Epithelial cell of prostate (primary cell): ENCODE measurements at places on chromosomes 1 and 21.

DNA sequence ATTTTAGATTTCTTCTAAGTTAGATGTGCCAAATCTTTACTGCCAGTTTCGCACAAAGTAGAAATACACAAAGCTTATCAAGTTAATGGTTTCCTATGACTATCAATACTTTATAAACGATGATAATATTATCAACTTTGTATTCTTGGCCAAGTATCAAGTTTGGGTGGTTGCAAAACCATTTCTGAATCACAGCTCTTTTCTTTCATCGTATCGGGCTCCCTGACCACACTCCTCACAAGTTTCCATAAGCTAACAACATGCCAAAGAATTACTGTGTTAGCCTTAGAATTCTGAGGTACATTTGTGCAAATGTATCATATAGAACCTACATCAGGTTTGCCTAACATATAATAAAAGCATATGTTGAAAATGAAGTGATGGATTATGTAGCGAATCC is 311.0 kb downstream of the KCTD3 start:
- DNase-seq = no peak

DNA sequence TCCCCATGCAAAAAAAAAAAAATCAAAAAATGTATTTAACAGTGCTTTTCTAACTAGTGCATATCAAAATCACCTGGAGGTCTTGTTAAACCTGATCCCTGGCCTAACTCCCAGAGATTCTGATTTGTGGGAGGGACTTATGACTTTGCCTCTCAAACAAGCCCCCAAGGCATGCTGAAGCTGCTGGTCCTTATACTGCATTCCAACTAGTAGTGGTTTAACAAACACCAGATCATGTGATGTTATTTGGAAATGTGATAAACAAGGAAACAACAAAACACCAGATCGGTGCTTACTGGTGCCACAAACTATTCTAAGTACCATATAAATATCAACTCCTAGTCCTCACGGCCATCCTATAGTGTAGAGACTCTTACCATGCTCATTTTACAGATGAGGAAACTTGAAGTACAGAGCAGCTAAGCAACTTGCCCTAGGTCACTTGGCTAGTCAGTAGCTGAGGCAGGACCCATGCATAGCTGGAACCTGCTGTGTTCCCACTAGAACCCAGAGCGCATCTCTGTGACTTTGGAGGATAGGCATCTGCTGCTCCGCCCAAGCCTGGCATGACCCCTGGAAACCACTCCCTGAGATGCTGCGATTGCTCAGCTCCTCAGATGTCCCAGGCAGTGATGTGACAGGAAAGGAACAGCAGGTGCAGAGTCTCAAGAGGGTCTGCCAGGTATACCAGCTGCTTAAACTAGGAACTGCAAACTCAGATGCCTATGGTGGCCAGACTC is 38.1 kb downstream of the SOX13 start:
- DNase-seq = no peak

GRCh38 chr1:26031611-26032220 is 10.1 kb downstream of the EXTL1 start:
- no peak for DNase-seq

DNA sequence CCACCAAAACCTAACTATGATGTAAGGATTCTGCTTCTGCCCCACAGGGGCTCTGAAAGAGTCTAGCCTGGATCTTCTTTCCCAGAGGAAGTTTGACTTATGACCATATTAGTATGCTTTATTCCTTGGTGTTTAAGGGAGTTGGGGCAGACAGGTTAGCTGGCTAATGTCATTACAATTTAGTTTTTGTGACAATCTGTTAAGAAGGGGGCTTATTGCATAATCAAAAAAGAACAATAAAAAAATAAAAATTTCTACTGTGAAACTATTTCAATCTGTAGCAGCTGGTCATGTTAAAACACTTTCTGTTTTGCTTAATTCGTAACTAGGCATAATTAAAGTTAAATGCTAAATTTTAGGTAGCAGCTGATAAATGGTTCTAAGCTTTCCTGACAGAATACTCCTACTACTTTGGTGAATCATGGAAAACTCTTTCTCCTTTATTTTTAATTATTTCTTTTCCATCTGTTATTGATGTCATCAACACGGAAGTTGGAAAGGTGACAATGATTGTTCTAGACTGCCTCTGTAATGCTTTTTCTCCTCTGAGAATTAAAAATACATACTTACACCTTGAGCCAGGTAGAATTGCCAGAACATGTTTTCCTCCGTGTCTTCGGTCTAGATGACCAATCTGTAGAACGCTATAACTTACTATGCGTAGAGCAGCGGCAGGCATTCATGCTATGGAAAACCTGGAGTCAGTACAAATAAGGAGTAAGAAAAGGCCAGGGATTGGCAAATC is 18.6 kb downstream of the DYRK3 start:
- DNase-seq = no peak

DNA sequence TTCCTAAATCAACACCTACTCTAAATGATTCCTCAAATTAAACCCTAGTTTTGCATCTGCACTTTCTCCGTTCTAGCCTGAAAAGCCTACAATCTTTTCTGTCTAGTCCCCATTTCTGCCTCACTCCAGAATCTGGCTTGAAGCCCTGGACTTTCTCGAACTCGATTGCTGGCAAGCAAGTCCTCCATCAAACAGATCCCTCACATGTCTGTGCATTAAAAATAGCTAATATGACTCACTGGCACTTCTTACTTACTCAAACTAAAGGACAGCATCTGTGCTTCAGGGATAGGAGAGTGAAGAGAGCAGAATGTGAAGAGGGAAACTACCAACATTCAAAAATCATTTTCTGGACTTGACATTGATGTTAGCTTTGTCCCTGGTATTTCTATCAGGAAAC is 51.8 kb upstream of the CXADR start:
- DNase-seq = no peak

DNA sequence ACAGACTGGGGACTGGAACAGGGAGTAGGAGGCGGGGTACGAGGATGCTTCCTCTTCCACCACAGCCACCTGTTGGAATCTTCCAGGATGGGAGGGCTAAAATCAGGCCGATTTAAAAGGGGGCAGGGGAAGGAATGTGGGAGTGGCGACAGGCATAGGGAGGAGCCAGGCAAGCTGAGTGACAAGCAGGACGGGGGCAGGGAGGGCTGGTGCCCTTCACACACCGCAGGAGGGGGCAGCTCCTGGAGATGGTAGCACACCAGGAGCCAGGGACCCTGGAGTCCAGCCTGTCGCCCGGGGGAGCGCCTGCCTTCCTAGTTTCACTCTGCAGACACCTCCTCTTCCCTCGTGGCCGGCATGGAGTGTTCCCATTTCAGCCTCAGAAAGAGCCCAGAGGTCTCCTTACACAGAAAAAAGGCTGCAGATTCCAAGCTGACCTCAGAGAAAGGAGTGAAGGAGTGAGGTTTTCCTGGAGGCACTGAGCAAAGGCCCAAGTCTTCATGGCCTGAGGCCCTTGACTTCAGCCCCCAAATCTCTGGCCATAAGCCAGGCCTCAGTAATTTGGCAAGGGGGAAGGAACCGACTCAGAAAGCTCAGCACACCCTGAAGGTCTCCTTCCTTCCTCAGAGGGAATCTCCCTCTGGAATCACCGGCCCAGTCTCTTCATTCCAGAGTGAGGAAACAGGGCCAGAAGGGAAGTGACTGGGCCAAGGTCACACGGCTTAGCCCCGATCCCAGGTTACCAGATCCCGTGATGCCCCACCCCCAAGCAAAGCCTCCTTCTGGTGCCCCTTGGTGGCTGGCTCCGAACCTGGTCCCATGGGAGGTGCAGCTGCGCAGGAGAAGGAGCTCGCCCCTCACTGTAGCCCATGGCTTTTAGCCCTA is 8.1 kb downstream of the BLACAT1 start:
- DNase-seq = no peak

DNA sequence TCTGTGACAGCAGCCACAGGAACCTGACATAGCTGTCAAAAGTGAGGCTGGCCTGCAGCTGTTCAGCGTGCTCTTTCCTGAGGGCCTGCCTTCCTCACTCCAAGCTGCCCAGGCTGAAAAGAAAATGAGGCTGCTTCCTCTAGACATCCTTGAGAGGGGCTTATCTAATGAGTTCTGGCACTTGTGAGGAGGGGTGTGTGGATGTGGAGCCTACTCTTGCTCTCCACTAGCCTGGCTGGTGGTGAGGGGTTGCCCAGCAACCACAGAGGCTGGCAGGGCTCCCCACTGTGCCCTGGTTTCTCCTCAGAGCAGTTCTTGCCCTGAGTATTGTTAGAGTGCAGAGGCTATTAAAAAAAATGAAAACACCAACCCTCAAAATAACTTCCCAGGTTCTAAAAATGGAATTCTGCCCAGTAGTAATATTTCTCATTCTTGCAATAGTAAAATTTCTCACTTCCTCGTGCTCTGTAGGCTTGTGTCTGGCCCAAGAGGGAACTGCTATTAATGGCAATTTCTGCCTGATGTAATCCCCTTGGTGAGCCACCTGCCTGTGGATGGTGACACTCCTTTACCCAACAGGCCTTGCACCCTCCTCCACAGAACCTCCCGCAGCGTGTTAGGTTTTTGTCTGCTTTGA is 52.6 kb upstream of the EPS8L3 start:
- DNase-seq = no peak

- no peak for DNase-seq
Measured at GRCh38 chr1:112397841-112398240, 1.8 kb downstream of the CTTNBP2NL start.

GRCh38 chr1:2604844-2605508 is 18.4 kb downstream of the PRXL2B start:
- no peak for DNase-seq

GRCh38 chr1:37537378-37537777 is 16.7 kb downstream of the SNIP1 start:
- peak; percentile 61 for DNase-seq

DNA sequence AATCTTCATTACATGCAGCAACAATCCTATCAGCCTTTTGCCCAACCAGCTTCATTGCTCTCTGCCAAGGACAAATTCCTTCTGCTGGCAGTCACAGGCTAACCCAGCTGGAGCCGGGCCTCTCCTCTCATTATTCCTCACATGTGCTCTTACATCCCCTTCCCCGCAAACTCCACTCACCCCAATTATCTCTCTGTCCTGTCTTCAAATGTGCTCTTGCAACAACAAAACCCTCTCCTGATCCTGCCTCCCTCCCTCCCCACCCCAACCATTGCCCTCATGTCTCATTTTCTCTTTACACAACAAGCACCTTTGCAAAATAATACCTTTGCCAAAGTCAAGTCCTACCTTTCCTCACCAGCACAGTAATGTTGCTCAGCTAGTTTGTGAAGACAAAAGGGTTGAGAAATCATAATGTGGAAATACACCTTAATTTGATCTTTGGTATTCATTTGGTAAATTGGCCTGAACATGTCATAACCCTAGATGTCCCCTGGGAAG is 36.0 kb upstream of the DHCR24 start:
- DNase-seq = no peak

DNA sequence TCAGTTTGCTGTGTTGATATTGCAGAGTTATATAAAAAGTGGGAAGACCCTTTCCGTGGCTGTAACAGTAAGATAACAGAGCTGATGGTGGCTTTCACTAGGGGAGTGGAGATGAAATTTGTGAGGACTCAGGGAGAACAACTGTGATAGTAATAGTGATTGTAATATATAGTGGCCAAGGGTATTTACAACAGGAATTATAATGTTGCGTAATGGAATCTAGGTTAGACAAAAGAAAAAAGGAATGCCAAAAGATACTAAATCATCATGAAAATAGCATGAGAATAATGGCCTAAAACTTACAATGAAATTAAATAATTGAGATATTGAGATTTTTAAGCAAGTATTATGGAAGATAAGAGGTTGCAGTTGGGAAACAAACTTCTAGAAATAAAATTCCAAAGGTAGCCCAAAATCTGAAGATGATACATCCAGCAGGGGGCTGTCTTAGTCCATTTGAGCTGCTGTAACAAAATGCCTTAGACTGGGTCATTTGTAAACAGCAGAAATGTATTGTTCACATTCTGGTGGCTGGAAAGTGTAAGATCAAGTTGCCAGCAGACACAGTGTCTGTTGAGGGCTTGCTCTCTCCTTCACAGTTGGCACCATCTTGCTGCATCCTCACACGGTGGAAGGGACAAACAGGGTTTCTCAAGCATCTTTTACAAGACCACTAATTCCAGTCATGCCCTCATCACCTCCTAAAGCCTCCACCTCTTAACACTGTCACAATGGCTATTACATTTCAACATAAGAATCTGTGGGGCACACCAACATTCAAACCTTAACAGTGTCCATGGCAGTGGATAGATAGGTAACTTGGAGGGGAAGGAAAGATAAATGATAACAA is 711.2 kb downstream of the MRPL39 start:
- DNase-seq = no peak

GRCh38 chr21:46035809-46036695 is 54.5 kb downstream of the COL6A1 start:
- DNase-seq = no peak

- DNase-seq = no peak
Measured at GRCh38 chr1:117181630-117182041, 29.1 kb downstream of the VTCN1 start.

- DNase-seq = no peak
Measured at GRCh38 chr1:153515504-153516394, 20.0 kb downstream of the S100A6 start.

GRCh38 chr1:71656902-71657301 is 576.1 kb upstream of the ZRANB2 start:
- no peak for DNase-seq

DNA sequence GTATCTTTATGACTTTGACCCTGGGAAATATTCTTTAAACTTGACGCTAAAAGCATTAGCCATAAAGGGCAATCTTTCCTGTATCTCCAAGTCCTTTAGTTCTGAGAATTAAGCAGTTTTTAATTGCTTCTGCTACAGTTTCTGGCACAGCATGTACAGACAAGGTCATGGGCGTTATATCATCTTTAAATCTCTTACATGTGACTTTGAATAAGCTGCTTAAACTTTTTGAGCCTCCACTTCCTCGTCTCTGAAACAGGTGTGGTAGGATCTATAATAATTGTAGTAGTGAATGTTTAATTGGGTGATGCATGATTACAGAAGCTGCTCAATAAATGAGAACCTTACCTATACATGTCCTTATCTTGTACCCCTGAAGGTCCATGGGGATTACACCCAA is 153.4 kb downstream of the PLA2G4A start:
- no peak for DNase-seq

- no peak for DNase-seq
Measured at GRCh38 chr1:227059076-227059475, 119.0 kb downstream of the COQ8A start.

- DNase-seq = no peak
Measured at GRCh38 chr1:40092706-40093639, 4.1 kb downstream of the PPT1 start.

GRCh38 chr1:238319957-238320356 is 429.2 kb upstream of the ZP4 start:
- no peak for DNase-seq

DNA sequence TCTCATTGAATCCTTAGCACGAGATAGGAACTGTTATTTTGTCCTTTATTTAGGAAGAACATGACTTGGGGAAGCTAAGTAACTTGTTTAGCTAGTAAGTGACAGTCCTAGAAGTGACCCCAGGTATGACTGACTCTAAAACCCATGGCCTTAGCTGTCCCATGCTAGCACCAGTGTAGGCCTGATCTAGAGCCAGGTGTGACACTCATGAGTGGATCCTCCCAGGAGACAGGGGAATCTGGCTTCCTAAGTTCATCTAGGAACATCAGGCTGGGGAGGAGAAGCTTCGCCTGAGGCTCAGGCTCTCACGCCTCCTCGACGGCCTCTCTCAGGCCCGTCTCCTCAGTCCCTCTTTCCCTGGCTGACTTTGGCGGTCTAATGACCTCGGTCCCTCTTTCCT is 31.2 kb downstream of the CD48 start:
- DNase-seq = no peak

- no peak for DNase-seq
Measured at GRCh38 chr21:43744725-43745124, 25.8 kb downstream of the PDXK start.
